ENCODE measurements at places on chromosomes 2 and 18. TPM values are rescaled to one million over a fixed set of nuclear protein-coding genes. Genes with fewer than 3 reads are reported as not detected.

DNA sequence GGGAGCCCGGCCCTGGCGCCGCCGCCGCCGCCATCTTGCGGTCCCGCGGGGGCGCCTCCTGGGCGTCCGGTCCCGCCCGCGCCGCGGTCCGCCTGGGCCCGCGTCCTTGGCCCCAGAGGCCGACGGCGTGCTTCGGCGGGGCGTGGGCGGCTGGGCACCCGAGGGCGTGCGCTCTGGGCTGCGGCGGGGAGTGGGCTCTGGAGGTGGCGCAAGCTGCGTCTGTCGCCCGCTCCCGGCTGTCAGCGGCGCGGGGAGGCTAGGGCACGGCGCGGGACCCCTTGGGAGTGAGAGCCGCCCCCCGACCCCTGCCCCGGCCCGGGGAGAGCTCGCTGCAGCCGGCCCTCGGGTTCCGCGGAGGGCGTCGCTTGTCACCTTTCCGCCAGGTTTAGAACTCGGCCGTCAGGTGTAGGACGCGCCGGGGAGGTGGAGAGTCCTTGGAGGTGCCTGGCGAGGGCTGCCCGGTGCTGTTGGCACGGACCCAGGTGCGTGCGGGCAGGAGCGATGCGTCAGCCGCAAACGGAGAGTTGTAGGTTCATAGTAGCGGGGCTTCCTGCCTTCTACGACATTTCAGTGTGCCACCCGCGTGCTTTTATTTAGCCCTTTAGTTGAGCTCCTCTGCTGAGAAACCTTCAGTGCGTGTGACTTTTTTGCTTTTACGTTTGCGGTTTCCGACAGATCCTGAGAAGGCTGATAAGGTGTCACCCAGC is 921 bp downstream of the VAPA start:
- peak; percentile 33 for ATAC-seq

GRCh38 chr2:236241181-236242056 is 22.8 kb downstream of the ASB18 start:
- no peak for ATAC-seq

- ATAC-seq: no peak
These were observed 107.8 kb downstream of the MEP1B start for GRCh38 chr18:32297579-32298170.

DNA sequence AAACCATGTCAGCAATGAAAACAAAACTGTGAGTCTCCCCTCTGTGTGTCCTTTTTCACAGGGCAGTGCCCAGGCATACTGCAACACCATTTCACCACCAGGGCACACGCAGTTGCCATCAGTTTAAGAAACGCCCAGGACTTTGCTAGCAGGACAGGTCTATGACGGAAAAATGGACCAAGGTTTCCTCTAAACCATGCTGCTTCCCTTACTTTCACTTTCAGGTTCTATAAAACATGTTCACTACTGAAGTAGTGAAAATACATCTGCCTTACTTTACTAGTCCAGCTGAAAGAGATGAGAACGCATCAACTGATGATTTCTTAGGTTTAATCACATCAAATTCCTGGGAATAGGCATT is 110.5 kb downstream of the TCF4 start:
- ATAC-seq: peak; percentile 66

GRCh38 chr2:159807183-159808031 is 9.4 kb upstream of the CD302 start:
- no peak for ATAC-seq

The DUSP2 gene
- 379 TPM for total RNA-seq

Measured in activated T-helper 17 cell treated with anti-CD3 and anti-CD28 coated beads, Interleukin-2, amount 50 U/mL, for 72 hours (primary cell).